ENCODE measurements at places on chromosomes 13 and 19.

- DNase-seq: no peak
Observed at GRCh38 chr13:29448174-29448573, 147.3 kb downstream of the SLC7A1 start.

GRCh38 chr13:98083507-98083906 is 59.4 kb upstream of the FARP1 start:
- no peak for DNase-seq

GRCh38 chr19:16586991-16587832 is 15.0 kb upstream of the SLC35E1 start:
- DNase-seq: no peak

DNA sequence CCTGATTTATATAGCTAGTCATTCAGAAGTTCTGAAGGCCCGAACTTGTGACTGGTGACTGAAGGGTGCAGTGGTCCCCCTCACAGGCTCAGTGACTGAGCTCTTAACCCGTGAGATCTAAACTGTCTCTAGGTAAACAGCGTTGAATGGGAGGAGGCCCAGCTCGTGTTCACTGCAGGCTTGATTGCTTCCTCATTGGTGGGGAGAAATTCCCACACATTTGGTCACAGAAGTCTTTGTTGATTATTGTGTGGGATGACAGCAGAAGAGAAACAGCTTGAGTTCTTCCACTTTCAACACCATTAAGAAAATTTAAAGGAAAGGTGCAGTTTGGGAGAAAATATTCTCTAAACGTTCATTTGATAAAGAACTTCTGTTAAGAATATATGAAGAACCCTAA is 1178.0 kb downstream of the UQCRFS1 start:
- DNase-seq: no peak

- no peak for DNase-seq
Observed at GRCh38 chr13:24724714-24725113, 39.3 kb upstream of the RNF17 start.

DNA sequence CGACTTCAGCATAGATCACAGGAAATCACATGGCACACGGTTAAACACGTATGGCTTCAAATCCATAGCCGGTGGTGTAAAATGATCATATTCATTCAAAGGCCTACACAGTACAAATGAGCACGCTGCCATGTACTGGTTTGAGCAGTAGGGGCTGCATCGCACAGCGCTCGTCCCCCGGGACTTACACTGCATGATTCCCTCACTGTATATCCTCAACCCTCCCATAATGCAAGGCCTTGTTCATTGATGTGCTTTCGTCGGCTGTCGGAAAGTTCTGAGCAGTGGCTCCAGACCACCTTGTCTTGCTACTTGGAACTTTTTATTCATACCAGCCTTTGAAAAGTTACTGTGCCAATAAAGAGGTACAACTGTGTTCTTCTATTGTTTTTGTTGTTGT is 578.2 kb downstream of the MYO16 start:
- no peak for DNase-seq

- DNase-seq: no peak
Observed at GRCh38 chr19:18496980-18497256, 25.0 kb downstream of the ELL start.

GRCh38 chr19:15213715-15214381 is 13.1 kb upstream of the NOTCH3 start:
- no peak for DNase-seq

GRCh38 chr19:41098762-41099161 is 10.5 kb downstream of the CYP2A13 start:
- DNase-seq: no peak

All from stimulated activated CD4-positive, alpha-beta T cell treated with anti-CD3 and anti-CD28 coated beads, Interleukin-1b, Interleukin-23, amount 100 ng/mL, for 1 hour (primary cell).